Endothelial cell (in vitro differentiated cells): ENCODE measurements at places on chromosomes 13 and 19. TPM values are rescaled to one million over a fixed set of nuclear protein-coding genes. Genes with fewer than 3 reads are reported as not detected.

The RGL3 gene
- 0.69 TPM for total RNA-seq

The AP3D1 gene
- 169 TPM for total RNA-seq

The ZNF723 gene
- total RNA-seq, result not detected

The DHRS12 gene
- 13.3 TPM for total RNA-seq

The ZNF835 gene
- total RNA-seq, result not detected

The MBD3L3 gene
- total RNA-seq, result not detected

The ZNF730 gene
- total RNA-seq, result 8.3 TPM

The PGLYRP1 gene
- total RNA-seq, result 0.54 TPM

The FUT1 gene
- 5.7 TPM for total RNA-seq

The FARP1 gene
- total RNA-seq, result 167 TPM

The ARRDC5 gene
- not detected for total RNA-seq

The ZNF829 gene
- 2.8 TPM for total RNA-seq

The TMEM147 gene
- 62.0 TPM for total RNA-seq
